COR-L47 (cell line): ENCODE measurements at places on chromosomes 2 and 18.

GRCh38 chr2:225072444-225072843, 30.2 kb upstream of the DOCK10 start:
- no peak for DNase-seq

DNA sequence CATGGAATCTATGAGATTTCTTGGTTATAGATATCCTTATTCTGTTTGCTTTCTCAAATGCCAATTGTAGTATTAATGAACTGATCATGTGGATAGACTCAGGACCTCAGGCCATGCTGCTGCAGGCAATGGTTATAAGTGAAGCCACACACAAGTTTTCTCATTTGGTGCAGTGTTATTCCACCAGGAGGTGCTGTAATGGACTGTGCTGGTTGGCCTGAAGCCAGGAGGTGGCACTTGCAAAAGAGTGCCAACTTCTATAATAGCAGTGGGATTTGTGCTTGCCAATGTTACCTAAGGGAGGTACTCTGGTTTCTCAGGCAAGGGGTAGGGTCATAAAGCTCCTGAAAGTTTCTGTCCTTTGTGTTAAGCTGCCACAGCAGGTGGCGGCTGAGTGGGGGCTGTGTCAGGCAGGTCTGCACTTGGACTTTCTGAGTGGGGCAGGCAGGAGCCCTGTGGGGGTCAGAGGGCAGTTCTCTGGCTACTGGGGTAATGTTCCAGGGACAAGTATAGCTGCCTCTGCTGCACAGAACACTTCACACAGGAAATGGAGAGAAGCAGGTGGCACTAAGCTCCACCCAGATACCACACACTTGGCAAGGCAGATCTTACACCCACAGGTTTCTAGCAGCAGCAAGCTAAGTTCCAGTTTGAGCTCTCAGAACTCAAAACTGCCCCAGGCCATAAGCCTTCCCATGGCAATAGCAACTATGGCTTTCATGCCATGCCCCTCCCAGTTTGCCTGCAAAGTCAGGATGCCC, 352.6 kb upstream of the CWC22 start:
- DNase-seq, result no peak

DNA sequence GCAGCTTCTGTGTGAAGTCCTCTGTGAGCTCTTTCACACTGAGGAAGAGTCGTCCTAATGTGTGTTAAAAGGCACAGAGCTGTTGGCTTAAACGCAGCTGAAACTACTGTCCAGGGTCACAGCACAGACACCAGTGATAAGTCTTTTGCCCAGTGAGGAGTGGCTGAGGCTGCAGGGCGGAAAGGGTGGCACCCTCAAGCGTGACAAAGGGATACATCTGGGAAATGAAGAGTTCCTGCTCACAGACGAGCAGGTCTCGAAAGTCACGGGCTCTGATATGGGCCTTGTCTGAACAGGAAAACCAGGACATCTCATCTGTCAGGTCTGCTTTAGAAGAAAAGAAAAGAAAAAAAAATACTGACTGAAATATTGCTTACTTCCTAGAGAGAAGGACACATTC, 36.5 kb downstream of the TGIF1 start:
- no peak for DNase-seq

DNA sequence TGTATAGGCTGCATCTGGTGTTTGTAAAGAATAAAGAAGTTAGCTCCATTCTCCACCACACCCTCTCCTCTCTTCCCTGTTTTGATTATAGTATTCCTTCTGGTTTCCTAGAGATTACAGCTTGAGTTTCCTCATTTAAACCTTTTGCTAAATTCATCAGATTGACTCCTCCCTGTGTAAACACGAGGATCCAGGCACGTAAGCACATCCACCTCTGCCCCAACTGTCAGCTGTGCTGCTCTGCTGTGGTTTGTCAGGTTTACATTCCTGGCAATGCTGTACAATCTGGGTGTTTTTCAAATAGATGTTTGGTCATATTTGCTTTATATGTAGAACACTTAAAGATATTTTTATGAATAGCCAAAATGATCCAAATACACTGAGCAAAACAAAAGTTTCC, 302.8 kb downstream of the PTGR3 start:
- peak; percentile 63 for DNase-seq

GRCh38 chr2:159922563-159922962, 124.6 kb upstream of the CD302 start:
- no peak for DNase-seq

GRCh38 chr2:64516651-64517510, 7.2 kb upstream of the AFTPH start:
- DNase-seq, result no peak

DNA sequence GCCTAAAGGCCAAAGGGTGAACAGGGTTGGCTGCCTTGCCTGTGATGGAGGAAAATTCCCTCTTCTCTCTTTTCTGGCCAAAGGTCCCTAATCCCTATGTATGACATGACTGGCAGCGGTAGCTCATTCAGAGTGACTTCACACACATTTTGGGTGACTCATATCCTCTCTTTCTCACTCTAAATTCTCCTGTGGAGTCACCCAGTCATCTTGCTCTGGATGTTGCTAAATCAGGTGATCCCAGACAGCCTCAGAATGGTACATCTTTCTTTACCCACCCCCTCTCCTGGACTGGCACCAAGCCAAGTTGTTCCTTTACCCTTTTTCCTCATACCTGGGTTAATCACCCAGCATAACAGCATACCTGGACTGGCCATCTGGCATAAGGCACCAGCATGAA, 77.2 kb downstream of the NEURL3 start:
- no peak for DNase-seq

DNA sequence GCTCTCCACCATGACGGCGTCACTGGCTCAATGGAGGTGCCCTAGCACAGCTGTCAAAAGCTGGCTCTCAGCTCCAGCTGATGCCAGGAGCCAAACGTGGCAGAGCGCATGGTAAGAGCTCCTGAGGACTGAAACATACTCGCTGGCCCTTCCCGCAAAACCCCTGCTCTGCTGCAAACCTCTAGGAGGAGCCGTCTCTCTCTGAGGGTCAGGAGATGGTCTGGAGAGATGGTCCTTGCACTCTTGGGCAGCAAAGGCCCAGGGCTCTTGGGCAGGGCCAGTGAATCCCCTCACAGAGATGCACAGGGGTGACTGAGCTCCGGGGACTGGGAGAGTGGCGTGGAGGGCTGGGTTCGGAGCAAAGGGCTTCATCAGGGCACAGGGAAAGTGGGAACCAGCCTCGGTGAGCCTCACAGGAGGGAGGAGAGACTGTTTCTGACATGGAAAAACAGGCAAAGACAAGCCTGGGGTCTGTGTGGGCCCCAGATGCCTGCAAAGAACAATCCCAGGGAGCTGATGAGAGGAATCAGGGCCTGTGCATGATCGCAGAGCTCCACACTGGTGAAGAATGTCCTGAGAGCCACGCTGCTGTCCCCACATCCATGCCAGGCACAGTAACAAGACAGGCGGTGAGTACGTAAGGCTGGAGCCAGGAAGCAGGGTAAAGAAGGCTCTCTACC, 17.2 kb downstream of the SNORC start:
- DNase-seq, result no peak

DNA sequence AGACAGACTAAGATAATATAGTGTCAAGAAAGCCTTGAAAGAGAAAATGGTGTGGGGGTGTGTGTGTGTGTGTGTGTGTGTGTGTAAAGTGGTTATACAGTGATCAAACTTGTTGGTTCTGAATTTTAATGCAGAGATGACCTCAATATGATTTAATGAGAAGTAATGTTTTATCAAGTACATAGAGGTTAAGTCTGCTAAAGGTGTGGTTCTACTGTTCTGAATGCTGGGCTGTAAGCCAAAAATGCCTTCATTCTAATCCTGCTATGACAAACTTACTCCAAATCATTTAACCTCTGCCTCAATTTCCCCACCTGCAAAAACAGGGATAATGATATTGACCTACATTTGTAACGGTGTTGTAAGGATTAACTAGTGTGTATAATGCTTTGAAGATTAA, 87.9 kb downstream of the WDPCP start:
- DNase-seq, result no peak

GRCh38 chr18:79690071-79690470, 10.5 kb downstream of the CTDP1 start:
- DNase-seq, result no peak

GRCh38 chr2:195003881-195004471, 653.0 kb upstream of the SLC39A10 start:
- no peak for DNase-seq

GRCh38 chr18:48045744-48046143, 115.3 kb upstream of the SMAD2 start:
- no peak for DNase-seq

DNA sequence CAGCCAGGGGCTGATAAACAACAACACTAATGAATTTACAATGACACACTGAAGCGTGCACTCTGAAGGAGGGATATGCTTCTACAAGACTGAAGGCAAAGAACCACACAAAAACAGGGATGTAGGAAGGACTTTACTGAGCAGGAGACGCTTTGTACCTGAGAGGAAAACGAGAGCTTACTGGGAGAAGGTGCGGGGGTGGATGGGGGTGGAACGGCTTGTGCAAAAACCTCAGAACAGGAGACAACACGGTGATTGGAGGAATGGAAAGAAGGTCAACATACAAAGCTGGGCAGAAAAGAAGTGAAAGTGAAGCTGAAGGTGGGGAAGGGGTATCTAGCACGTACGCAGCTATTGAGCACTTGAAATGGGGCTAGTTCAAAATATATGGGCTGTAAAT, 93.1 kb downstream of the SLC8A1 start:
- no peak for DNase-seq

- DNase-seq, result no peak
Measured at GRCh38 chr2:175626796-175627195, 375.3 kb downstream of the LNPK start.

GRCh38 chr2:45305599-45305998, 296.3 kb upstream of the SIX2 start:
- DNase-seq, result no peak

DNA sequence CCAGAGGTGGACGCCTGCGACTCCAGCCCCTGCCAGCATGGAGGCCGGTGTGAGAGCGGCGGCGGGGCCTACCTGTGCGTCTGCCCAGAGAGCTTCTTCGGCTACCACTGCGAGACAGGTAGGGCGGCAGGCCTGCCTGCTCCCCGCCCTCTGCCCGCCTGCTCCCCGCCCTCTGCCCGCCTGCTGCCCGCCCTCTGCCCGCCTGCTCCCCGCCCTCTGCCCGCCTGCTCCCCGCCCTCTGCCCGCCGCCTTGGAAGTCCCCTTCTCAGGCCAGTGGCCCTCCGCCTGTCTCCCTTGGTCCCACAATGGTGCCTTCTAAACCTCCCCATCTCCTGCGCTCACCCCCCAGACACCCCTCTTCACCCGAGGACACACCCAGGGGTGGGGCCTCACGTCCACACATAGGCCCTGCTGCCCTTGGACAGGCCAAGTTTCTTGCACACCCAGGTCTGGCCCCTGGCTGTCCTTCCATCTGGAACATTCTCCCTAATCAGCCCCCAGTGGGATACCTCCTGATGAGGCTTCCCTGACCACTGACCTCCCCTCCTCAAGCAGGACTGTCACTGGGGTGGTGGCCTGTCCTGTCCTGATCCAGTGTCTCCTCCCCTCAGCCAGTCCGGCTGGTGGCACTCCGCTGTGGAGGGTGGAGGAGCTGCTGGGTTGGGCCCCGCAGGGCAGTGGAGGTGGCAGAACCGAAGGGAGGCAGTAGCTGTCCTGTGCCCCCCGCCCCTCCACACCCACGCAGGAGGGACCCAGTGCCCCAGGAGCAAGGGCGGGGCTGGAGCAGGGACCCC, 37.9 kb downstream of the MTERF4 start:
- DNase-seq, result no peak

GRCh38 chr2:105790461-105791149, 45.9 kb downstream of the NCK2 start:
- no peak for DNase-seq

- DNase-seq, result no peak
Measured at GRCh38 chr18:7545734-7546133, 21.4 kb upstream of the PTPRM start.

GRCh38 chr18:28786926-28787325, 610.0 kb upstream of the CDH2 start:
- no peak for DNase-seq

- DNase-seq, result no peak
Measured at GRCh38 chr2:191676790-191677645, 918 bp upstream of the NABP1 start.

- DNase-seq, result peak; percentile 26
Measured at GRCh38 chr2:23241121-23241520, 143.9 kb upstream of the KLHL29 start.

- DNase-seq, result no peak
Measured at GRCh38 chr2:62362561-62362960, 143.4 kb downstream of the TMEM17 start.

- DNase-seq, result no peak
Measured at GRCh38 chr2:9474361-9475057, at the start of gene IAH1. IAH1 (plus strand) TSS chr2:9474551; CDS start chr2:9474567, 16 bp downstream.

GRCh38 chr2:174778085-174778981, 14.1 kb upstream of the CHRNA1 start:
- no peak for DNase-seq

- no peak for DNase-seq
Measured at GRCh38 chr2:172248381-172248780, 145.7 kb upstream of the DLX2 start.

DNA sequence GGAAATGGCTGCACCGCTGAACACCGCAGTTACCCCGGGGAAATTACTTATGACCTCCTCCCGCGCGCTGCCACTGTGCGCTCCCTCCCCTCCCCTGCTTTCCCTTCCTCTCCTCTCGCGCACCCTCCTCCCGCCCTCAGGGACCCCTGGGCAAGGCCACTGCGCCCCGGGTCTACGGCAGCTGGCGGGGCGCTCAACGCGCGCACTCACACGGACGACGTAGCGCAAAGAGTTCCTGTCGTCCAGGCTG, 7.9 kb downstream of the ALPP start:
- no peak for DNase-seq

DNA sequence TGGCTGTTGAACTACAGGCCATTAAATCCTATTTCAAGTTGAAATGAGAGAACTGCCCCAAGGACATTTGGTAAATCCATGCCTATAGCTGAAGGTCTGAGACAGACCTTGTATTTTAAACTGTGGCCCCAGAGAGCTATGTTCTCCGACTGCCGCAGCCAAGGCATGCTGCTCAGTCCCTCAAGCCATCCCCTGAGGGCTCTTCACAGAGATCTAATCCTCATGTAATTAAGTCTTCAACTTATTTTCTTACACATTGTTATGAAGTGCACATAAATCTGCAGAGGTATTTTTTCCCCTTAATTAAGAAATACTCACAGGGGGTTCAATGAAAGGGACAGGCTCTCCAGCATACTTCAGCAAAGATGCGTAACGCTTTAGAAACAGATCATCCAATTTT, 50.6 kb downstream of the ABCG8 start:
- no peak for DNase-seq

DNA sequence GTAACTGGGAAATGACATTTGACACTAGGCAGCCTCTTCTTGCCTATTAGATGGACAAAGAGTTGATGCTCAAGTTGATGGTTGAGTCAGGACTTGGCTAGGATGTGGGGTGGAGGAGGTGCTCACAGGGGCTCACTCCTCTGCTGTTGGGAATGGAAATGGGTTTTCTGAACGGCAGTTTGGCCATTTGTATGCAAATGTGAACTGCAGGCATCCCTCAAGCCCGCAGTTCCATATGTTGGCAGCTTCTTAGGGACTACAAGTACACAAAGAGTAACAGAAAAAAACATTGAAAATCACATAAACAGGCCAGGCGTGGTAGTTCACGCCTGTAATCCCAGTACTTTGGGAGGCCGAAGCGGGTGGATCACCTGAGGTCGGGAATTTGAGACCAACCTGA, 80.8 kb downstream of the INPP5D start:
- no peak for DNase-seq

GRCh38 chr2:171785450-171785849, 98.2 kb downstream of the DYNC1I2 start:
- DNase-seq, result no peak
